ENCODE measurements at places on chromosomes 1 and 21. TPM values are rescaled to one million over a fixed set of nuclear protein-coding genes. Genes with fewer than 3 reads are reported as not detected.

DNASE2B gene
- total RNA-seq: not detected

FAM78B gene
- total RNA-seq: under 0.01 TPM

SKI gene
- 19.7 TPM for total RNA-seq

SLC37A1 gene
- total RNA-seq: 2.8 TPM

TAL1 gene
- total RNA-seq: 0.19 TPM

KRTAP21-2 gene
- not detected for total RNA-seq

SLAMF7 gene
- total RNA-seq: not detected

TIE1 gene
- total RNA-seq: 6.3 TPM

Data from regular cardiac myocyte (primary cell).